Stimulated activated CD8-positive, alpha-beta memory T cell treated with anti-CD3 and anti-CD28 coated beads, Interleukin-7, amount 100 ng/mL, for 1 hour (primary cell): ENCODE measurements at places on chromosomes 3 and 15.

- DNase-seq = no peak
These were observed 381.6 kb upstream of the NAALADL2 start for GRCh38 chr3:174477491-174477890.

- DNase-seq = no peak
These were observed 415.8 kb upstream of the SEMA6D start for GRCh38 chr15:47301481-47301880.

DNA sequence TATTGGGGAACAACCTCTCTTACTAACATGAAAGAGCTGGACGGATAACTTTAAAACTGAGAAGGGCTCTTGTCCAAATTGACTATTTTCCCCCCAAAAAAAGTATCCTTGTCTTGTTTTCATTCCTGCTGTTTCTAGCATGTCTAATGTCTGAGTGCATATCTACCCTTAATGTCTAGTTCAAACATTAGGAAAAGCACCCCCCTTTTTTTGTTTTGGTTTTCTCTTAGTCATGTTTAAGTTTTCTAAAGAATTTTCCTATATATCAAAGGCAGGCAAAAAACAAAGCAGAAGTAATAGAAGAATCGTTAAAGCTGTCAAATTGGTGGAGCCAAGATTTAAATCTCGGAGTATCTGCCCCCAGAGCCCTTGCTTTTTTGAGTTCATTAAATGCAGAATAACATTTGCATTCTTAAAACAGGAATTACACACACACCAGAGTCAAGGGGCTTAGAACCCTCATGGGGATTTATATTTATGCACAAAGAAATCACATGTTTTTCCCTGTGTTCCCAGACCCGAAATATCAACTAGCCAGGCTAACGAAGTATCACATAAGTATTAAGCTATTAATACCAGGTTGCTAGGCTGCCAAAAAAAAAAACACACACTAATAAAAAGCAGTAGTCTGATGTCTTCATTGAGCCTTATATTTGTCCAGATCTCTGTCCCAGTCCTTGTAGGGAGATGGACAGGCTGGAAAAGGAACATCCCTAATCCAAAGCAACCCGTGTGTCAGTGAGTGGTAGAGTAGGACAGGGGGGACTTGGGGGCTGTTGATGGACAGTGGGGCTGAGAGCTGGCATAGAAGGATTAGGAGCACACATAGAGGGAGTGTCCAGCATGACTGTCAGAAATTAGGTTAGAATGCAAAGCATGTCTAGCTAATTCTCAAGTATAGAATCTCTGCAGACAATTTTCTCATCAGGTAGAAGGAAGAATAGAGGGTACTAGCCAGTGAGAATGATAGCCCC is 103.6 kb upstream of the BFSP2 start:
- no peak for DNase-seq

DNA sequence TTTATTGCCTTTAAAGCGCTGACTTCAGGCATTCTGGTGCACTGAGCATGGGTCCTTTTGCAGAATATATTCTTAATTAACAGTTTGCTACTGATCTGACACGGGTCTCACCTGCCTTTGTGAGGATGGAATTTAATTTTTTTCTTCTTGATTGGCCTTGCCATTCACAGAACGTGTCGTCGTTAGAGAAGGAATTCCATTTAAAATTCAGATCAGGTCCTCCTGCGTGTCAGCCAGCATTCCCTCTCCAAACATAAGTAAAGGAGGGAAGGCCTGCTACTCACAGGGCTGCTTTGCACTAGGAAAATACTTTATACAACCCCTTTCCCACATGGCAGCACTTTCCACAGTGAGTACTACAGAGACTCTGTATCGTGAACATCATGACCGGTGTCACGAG is 492.7 kb downstream of the NTRK3 start:
- no peak for DNase-seq

- no peak for DNase-seq
These were observed 241.1 kb upstream of the TOPAZ1 start for GRCh38 chr3:44000586-44000985.

- DNase-seq = no peak
These were observed 89.7 kb downstream of the TRIM42 start for GRCh38 chr3:140767566-140767965.

DNA sequence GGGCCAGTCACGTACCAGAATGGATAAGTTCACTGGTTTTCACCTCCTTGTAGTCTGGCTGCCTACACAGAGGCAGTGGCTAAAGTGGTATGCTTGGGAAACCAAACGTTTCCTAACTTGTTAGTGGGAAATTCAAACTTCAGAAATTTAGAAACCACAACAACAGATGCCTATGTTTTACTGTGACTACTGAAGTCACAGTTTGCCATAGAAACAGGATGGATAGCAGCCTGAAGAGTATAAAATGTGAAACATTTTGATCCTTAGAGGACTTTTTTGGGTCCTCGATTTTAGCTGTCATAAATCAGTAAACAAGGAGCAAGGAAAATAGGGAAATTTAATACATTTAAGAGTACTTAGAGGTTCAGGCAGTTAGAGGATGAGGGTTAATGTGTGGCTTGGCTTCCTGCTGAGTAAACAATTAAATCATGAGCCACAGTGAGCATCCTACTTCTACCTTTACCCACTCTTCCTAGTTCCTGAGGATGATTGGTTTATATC is 48.6 kb downstream of the CMSS1 start:
- no peak for DNase-seq

GRCh38 chr15:67399925-67400324 is 121.0 kb upstream of the C15orf61 start:
- no peak for DNase-seq

- DNase-seq = no peak
These were observed 44.6 kb downstream of the ZBTB38 start for GRCh38 chr3:141412936-141413354.

DNA sequence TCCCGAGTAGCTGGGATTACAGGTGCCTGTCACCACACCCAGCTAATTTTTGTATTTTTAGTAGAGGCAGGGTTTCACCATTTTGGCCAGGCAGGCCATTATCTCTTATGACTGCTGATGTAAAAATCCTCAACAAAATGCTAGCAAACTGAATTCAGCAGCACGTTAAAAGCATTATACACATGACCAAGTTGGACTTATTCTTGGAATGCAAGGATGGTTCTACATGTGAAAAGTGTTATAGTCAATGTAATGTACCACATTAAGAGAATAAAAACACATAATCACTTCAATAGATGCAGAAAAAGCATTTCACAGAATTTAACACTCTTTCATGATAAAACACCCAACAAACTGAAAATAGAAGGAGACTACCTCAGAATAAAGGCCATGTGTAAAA is 20.2 kb downstream of the RNF13 start:
- DNase-seq = no peak
